Vagina (tissue), 2 donors: ENCODE measurements at places on chromosomes 6 and 20.

DNA sequence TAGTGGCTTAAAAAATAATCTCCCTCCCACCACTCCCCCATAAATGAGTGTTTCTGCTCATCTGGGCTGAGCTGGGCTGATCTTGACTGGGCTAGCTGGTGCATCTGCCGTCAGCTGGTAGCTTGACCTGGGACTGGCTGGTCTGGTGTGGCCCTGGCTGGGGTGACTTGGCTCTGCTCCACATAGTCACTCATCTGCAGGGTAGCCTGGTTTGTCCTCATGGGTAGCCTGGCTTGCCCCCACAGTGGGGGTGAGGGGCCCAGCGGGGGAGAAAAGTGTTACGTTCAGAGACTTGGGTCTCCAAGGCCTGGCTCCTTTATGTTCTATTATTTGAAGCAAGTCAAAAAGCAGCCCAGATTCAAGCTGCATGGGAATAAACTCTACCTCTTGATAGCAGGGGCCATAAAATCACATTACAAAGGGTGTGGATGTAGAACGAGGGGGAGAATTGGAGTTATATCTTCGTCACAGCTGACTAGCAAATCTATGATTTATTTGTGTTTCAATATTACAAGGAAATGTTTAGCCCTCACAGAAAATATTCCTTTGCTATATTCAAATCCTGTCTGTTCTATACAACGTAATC, 32.9 kb downstream of the EDN3 start:
- DNase-seq: no peak

- DNase-seq: no peak
Observed at GRCh38 chr6:24228681-24229255, 102.8 kb downstream of the NRSN1 start.

DNA sequence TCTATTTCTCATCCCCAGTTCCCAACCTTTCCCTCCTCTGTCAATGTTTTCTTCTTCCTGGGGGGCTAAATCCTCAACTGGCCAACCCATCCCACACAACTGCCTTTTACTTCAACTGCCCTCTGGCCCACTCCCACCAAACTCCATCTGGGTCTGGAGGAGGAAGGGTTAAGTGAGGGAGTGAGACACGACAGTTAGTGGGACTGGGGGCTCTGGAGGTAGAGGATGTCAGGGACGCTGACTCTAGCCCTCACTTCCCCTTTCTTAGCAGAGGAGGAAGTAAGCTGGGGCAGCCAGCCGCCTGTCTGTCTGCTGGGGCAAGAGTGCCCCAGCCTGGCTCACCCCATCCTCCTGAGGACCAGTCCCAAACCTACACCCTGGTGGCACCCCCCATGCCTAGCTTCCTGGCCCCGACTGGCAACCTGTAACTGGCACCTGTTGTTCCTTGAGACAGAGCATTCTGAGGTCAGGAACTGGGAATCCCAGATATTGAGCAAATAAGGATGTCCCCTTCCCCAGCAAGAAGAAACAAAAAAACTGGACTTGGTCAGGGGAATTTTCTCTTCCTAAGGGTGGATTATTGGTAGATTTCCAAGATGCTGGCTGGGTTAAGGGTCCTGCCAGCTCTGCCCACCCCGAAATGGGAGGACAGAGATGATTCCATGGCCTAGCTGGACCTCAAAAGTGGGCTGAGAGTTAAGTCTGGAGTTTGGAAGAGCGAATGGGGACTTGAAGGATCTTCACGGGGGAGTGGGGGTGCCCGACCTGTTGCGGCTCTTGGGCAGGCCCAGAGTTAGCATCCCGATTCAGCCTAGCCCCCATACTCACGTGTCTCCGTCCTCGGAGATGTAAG, 971 bp downstream of the NFKBIE start:
- no peak for DNase-seq

DNA sequence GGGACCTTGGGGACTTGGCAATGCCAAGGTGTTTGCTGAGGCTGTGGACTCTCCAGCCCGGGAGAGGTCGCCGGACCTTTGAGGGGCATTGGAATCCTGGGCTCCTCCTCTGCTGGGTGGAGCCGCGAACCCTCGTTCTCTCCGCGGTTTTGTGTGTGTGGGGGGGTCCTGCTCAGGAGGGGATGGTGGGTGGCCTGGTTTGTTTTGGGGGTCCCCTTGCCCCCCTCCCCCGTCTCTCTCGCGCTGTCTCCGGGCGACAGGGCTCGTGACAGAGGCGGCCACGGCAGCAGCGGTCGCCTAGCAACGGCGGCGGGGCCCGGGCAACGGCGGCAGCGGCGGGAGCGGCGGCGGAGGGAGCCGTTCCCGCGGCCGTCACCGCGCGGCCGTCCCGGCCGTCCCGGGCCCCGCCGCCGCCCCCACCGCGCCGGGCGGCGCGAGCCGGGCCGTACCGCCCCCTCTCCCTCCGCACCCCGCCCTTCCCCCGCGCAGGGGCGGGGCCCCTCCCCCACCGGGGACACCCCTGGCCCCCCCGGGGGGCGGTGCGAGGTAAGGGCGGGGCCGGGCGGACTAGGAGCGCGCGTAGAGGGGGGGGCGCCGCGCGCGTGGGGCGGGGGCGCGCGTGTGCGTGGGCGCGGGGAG, 7.8 kb downstream of the SYNGAP1 start:
- no peak for DNase-seq

- DNase-seq: peak; percentile 88
Observed at GRCh38 chr6:35343092-35343834, 905 bp downstream of the PPARD start.

GRCh38 chr6:53504512-53504911, 40.4 kb downstream of the GCLC start:
- no peak for DNase-seq

- DNase-seq: no peak
Observed at GRCh38 chr6:163626073-163626867, 211.8 kb downstream of the QKI start.

GRCh38 chr6:159074120-159074684, 29.4 kb upstream of the TAGAP start:
- DNase-seq: no peak

GRCh38 chr20:63941282-63942081, 14.7 kb downstream of the UCKL1 start:
- DNase-seq: no peak

DNA sequence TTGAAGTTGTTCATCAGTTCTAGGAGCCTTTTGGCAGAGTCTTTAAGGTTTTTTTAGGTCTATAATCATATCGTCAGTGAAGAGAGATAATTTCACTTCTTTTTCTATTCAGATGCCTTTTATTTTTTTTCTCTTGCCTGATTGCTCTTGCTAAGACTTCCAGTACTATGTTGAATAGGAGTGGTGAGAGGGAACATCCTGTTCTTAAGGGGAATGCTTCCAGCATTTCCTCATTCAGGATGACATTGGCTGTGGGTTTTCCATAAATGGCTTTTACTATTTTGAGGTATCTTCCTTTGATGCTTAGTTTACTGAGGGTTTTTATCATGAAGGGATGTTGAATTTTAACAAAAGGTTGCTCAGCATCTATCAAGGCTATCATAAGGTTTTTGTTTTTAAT, 109.5 kb downstream of the CLVS2 start:
- no peak for DNase-seq

DNA sequence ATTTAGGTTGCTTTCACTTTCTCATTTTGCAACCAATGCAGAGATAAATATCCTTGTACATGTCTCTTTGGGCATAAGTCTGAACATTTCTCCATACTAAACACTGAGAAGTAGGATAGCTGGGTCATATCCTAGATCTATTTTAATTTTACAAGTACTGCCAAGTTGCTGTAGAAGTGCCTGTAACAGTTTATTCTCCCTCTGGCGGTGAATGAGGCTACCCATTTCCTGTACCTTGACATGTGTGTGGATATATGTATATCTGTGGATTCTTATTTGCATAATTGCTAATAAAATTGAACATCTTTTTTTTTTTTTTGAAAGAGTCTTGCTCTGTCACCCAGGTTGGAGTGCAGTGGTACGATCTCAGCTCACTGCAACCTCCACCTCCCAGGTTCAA, 48.0 kb upstream of the PNRC1 start:
- no peak for DNase-seq

- DNase-seq: no peak
Observed at GRCh38 chr6:36774331-36774730, 64.9 kb downstream of the CPNE5 start.

DNA sequence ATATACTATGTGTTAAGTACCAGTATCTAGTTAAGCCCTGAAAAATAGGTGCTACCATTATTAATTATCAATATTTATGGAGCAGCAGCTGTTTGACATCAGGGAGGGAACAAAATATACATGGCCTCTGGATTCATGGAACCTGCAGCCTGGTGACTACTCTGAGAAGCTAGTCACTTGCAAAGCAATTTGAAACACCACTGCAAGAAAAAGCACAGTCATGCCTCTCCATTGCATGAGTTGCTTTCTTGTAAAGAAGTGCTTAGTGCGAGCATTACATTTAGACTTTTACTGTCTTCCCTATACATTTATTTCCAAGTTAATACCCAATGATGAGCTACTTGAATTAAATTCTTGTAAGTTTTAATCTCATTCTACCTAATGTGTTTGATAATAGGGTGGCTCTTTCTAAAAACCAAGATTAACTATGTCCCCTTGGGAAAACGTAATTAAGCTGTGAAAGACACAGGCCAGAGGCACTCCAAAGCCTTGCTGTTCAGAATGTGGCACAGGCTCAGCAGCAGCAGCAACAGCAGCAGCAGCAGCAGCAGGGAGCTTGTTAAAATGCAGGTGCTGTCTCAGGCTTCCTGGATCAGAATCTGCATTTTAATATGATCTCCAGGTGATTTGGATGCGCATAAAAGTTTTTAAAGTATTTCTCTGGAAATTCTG, 83.6 kb downstream of the PFDN4 start:
- DNase-seq: no peak

- DNase-seq: no peak
Observed at GRCh38 chr6:113560376-113560775, 296.8 kb upstream of the MARCKS start.
